ENCODE measurements at places on chromosomes 3 and 15.

DNA sequence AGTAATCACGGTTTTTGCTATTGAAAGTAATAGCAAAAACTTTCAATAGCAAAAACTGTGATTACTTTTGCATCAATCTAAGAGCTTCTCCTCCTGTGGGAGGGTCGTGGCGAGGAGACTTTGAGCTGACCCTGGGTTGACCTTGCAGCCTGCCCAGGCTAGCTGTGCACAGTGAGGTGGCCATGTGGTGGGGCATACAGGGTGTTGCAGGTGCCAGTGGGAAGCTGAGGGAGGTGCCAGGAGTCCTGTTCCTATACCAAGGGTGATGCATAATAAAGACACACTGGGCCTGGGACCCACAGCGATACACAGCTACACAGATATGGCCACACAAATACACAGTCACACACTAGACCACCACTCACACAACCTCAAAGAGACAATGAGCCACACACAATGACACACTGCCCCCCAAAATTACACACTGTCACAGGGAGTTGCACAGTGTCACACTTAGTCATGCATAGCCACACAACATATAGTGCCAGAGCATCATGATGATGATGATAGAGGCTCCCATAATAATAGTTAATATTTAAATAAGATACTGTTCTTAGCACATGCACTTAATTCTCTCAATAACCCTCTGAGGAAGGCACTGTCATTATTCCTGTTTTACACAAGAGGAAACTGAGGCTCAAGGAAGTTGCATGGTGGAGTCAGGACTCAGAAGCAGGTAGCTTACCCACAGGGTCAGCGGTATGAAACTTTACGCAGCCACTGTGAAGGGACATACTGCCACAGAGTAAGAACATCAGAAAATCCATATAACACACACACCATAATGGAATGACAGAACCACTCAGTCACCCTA, 6.3 kb downstream of the PLCD1 start:
- DNase-seq, result peak; percentile 44

DNA sequence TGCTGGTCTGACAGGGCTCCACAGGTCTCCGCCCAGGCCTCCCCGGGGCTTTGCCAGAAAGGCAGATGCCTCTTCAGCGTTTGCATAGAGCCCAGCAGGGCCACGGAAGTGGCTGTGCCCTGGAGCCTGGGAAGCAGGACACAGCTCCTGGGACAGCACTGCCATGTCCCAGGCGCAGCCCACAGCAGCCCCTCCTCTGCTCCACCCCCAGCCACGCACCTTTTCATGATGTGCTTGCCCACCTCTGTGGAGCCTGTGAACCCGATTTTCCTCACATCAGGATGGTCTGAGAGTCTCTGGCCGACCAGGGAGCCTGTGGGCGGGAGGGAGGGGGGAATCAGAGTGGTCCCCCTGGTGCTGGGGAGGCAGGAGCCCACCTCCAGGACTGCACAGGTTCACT, 33.9 kb upstream of the SLC41A3 start:
- DNase-seq, result no peak

DNA sequence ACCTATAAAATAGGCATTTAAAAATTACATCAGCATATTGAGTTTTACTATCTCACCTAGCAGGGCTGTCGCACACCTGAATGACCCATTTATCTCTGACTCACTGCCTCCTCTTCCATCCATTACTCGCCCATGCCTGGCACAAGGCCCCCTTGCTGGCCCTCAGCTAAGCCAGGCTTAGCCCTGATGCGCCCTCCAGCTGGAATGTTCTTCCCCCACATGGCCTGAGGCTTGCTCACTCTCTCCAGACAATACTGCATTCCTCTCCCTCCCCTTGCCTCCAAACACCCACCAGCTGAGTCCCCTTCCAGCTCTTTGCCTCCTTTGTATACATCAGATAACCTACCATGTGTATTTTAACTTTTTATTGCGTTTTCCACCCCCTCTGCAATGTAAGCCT, 7.2 kb downstream of the SH3BP5 start:
- DNase-seq, result no peak

- no peak for DNase-seq
Observed at GRCh38 chr15:70420086-70420947, 322.6 kb upstream of the TLE3 start.

- DNase-seq, result no peak
Observed at GRCh38 chr3:111366515-111366914, 175.5 kb upstream of the CD96 start.
